ENCODE measurements at places on chromosomes 3 and 15.

- no peak for DNase-seq
These were observed 29.2 kb upstream of the PLA2G4D start for GRCh38 chr15:42123546-42123945.

DNA sequence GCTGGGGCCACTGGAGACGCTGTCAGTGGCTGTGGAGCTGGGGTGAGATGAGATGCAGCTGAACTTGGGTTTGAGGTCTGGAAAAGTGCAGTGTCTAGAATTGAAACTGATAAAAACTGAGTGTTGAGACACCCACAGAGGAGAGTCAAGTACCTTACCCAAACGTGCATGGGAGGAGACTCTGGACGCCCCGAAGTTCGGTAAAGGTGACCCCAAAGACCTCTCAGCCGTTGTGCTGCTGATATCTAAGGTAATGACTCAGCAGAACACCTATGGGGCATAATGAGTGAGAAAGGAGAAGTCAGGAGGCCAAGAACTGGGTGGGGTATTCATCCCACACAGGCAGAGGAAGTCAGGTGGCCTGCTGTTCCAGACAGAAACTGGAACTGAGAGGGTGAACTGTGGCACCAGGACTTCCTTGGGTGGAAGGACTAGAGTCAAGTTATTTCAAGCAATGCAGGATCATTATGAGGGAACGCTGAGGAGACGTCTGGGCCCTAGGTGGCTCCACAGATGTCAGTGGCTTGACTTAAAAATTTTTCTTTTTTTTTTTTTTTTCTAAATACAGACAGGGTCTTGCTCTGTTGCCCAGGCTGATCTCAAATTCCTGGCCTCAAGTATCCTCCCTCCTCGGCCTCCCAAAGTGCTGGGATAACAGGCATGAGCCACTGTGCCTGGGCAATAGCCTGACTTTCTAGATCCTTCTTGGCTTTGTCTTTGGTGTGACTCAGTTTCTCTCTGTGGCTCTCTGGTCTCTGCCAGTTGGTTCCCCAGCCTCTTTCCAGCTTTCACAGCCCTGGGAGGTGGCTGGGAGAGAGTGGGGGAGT is 67.6 kb upstream of the GCNT3 start:
- DNase-seq, result no peak

- DNase-seq, result no peak
These were observed 225.5 kb upstream of the STT3B start for GRCh38 chr3:31307131-31307785.

DNA sequence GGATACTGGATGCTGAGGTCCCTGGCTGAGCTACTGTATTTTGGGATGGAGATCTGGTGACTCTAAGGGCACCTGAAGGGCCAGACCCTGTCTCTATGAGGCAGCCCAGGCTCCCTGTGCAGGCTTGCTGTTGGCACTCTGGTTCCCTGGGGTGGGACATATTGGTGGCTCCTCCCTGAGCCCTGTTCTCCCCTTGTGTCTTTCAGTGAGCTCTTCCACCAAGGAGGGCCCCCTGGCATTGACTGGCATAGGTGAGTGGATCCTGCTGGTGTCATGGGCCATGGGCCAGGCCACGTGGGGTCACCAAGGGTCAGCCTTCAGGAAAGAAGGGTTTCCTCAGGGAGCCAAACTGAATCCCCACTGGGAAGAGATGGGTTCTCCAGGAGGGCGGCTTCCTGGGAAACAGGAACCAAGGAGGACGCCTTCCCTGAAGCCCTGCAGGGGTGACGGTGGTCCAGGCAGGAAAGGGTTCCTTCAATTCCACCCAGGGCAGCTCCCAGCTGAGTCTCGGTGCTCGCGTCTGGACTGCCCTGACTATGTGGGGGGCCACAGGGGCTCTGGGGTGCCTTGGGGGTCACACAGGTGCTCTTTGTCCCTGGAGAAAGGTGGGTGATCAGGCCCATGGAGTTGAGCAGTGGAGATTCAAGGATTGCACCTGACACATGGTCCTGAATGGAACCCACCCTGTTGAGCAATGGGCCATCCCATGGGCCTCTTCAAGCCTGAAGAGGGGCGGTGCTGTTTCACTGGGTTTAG is 220.4 kb downstream of the SNRPN start:
- no peak for DNase-seq

DNA sequence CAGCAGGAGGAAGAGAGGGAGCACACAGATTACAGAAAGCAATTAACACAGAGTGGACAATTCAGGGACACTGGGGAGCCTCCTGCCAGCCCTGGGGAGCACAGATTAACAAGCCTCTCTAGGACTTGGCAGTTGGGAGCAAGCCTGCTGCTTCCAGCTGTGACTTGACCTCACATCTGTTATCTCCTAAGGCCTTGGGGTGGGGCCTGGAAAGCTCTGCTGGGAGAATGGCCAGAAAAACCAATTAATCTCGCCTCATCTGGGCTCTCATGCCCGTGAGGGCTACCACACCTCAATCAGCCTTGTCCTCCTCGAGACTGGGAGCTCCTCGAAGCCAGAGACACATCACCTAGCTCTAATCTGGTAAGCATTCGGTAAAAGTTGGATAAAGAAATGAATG is 39.1 kb downstream of the SEMA5B start:
- no peak for DNase-seq

DNA sequence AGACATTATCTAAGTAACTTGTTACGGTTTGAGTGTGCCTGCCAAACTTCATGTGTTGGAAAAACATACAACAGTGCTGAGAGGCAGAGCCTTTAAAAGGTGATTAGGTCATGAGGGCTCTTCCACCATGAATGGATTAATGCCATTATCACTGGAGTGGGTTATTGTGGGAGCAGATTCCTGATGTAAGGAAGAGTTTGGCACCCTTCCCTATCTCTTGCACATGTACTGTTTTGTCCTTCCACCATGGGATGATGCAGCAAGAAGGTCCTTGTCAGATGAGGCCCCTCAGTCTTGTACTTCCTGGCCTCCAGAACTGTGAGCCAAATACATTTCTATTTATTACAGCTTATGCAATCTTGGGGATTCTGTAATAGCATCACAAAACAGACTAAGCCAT is 413.9 kb downstream of the EPHA3 start:
- DNase-seq, result no peak

DNA sequence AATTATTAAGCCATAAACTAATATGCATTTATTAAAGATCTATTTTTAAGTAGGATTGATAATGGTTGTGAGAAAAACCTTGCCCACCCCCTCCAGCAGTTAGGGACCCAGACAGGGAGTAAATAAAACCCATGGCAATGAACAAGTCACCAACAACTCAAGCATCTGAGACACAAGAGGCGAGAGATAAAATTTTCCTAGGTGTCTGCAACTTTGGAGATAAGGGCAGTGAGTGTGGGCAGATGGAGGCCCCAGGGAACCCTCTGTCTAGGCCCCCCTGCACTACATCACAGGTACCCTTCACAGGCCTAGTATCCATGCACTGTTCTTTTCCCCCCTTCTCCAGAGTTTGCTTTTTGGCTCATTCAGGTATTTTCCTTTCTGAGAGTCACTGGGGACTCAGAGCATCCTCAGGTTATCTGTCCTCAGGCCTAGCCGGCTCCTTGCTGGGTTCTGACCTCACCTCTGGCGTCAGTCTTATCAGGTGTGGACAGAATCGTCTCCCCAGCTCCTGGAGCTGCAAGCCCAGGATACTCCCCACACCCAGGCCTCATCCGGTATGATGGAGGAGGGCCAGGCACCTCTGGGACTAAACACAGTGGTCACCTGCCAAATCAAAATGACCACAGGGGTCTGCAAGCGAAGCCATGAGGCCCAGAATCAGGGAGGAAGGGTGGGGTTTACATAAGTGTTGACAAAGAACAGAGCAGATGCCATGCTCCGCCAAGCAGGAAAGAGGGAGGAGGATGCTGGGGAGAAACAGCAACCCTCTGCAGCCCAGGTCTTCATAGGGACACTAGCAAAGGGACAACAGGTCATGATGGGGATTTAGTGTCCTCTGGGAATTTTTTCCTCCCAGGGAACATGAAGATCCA is 50.4 kb downstream of the CCNL1 start:
- DNase-seq, result no peak

- DNase-seq, result no peak
These were observed 71.9 kb upstream of the CHL1 start for GRCh38 chr3:124557-125179.

DNA sequence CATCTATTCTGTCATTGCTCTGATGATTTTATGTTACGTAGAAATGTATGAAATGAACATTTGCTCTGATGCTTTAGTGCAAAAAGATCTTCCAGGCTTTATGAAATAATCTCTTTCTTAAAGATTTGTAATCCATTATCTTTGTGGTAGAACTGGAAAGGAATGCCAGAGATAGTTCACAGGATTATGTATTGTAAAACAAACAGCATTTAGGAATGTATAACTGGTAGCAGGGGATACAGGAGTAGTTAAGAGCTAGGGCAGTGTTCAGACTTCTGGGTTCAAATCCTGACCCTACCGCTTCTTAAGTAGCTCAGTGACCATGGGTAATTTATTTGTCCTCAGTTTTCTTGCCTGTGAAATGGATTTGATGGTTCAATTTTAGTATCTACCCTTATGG is 429.8 kb upstream of the TPM1 start:
- no peak for DNase-seq

GRCh38 chr3:191441687-191442086 is 19.3 kb upstream of the PYDC2 start:
- no peak for DNase-seq

DNA sequence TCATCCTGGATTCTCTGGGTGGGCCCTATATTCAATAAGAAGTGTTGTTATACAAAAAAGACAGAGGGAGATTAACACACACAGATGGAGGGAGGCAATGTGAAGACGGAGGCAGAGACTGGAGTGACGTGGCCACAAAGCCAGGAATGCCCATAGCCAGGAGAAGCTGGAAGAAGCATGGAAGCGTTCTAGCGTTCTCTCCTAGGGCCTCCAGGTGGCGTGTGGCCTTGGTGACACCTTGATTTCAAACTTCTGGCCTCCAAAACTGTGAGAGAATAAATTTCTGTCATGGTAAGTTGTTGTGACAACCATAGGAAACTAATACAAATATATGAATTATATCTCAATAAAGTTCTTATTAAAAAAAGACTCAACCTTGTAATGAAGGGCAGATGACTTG is 21.3 kb downstream of the THBS1 start:
- DNase-seq, result peak; percentile 63
